ENCODE measurements at places on chromosomes 2 and 18.

DNA sequence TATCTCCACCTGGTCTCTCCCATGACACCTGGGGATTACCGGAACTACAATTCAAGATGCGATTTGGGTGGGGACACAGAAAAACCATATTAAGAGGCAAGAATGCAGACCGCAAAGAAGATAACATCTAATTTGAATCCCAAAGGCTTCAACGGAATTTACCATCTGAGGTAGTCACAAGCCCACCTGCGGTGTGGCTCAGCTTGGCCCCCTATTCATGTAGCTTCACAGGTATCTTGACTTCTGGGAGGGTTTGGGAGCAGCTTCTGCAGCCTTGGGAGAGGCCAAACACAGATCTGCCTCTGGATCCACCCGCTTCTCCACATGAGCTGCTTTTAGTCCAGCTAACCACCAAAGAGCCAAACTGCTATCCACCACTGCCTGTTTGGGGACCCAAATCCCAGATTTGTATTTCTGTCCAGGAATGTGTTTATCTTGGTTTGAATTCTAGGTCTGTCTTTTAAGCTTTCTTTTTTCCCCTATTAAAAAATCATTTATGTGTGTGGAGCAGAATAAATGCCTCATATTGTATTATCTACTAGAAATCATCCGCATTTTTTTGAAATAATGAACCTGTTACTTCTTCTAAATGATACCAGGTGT, 247.6 kb downstream of the DLGAP1 start:
- DNase-seq = no peak

GRCh38 chr2:241445426-241445825, 63.0 kb downstream of the STK25 start:
- no peak for DNase-seq

GRCh38 chr2:69933839-69934613, 19.1 kb downstream of the MXD1 start:
- no peak for DNase-seq

DNA sequence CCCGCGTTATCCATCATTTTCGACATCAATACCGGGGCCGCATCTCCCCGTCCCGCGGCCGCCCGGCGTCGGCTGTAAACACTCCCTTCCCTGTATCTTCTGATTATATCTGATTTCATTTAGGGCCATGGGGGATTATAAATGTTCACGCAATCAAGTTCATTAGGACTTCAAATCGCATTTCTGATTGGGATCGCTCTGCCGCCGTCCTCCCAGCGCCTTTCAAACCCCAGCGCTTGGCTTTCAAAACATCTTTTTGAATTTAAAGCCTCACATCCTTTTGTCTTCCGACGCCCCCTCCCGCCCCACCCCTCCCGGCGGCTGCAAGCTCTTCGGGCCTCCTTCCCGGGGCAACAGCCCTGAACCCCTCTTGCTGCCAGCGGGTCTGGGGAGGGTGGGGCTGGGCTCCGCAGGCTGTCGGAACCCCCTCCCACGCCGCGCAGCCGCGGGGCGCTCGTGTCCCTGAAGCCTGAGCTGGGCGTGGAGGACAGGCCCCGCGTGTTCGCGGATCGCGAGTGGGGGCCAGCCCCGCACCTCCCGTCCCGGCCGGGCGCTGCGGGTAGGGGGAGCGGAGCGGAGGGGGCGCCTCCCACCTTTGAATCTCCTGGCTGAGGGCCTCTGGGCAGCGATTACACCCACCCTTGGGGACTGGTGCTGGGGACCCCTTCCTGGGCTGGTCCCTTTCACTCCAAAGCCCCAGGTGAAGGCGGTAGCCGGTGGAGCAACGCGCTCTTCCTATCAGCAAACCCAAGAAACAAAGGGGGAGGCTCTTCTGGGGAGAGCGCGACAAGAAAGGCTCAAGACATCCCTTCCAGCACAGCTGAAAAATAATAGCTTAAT, 11.3 kb upstream of the GBX2 start:
- DNase-seq = no peak

DNA sequence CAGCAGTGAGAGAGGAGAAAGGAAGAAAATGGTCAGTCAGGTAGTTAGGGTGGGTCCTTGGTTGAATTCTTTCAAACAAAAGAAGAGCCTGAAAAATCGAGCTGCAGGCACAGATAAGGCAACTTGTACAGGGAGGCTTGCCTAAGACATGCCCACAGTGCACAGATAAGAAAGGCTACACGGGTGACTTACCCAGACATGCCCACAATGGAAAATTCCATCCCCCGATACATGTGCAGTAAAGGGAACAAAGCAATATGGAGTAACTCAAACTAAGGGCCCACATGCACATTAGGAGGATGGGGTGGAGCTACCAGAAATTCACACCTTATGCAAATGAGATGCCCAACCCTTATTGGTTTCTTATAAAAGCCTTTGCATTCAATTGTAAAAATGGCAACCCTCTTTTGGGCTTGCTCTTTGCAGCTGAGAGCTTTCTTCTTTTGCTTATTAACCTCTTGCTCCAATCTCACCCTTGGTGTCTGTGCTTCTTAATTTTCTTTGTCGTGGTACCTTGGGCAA, 110.3 kb upstream of the RMP24 start:
- no peak for DNase-seq

GRCh38 chr2:189441709-189442074, 418 bp downstream of the WDR75 start:
- DNase-seq = no peak

GRCh38 chr18:48003426-48004349, 73.2 kb upstream of the SMAD2 start:
- DNase-seq = no peak

GRCh38 chr2:231640641-231641111, 48.0 kb downstream of the TEX44 start:
- no peak for DNase-seq

DNA sequence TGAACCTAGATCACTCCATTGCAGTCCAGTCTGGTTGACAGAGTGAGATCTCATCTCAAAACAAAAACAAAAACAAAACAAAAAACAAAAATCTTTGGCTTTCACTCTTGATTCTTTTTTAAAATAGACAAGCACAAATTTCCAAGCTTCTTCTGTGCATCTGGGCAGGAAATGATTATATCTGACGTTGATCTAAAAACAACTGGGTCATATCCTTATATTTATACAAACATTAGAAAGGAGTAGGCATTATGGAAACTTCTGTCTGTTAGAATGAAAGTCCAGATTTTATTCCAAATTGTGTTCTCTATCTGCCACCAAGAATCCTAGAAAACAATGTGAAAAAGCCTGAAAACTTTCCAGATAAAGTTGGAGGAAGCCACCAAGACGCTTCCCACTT, 26.2 kb upstream of the PMAIP1 start:
- DNase-seq = no peak

- DNase-seq = peak; percentile 49
These were observed 402.0 kb upstream of the ACVR2A start for GRCh38 chr2:147442816-147443215.

- DNase-seq = no peak
These were observed 9.5 kb downstream of the REG1A start for GRCh38 chr2:79129804-79130203.

DNA sequence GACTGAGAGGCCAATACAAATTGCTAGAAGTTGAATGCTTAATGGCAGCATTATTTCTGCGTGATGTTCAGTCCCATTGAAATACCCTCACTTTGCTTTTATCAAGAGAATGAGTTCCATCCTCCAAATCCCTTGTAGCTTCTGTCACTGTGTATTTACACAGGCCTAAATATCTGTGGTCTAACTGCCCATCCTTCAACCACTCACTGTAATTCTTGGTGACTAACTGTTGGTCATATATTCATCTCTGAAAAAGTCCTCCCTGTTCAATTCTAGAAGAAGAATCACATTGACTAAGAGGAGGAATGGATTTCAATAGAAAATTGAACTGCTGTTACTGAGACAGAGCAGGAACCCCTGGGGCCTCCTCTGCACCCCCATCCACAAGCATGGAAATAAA, 74.2 kb upstream of the L3MBTL4 start:
- DNase-seq = no peak

- DNase-seq = no peak
These were observed 204.8 kb downstream of the RBM43 start for GRCh38 chr2:151056870-151057269.

DNA sequence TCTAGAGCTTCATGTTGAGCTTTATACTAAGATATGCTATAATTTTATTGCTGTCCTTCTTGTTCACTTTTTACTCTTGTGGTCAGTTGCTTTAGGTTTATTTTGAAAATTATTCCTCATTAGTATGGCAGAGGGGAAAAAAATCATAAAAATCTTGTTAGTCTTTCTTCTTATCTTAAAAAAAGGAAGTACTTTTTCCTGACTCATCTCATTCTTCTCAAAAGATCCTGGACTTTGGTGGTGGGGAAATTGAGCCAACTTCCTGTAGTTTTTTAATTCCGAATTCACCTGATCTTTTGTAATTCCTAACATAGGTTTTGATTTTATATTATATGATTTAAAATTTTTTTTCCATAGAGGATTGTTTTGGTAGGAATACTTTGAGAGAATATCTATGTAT, 3.8 kb downstream of the SLC4A1AP start:
- no peak for DNase-seq

GRCh38 chr2:112996635-112997034, 8.6 kb upstream of the IL36A start:
- no peak for DNase-seq

DNA sequence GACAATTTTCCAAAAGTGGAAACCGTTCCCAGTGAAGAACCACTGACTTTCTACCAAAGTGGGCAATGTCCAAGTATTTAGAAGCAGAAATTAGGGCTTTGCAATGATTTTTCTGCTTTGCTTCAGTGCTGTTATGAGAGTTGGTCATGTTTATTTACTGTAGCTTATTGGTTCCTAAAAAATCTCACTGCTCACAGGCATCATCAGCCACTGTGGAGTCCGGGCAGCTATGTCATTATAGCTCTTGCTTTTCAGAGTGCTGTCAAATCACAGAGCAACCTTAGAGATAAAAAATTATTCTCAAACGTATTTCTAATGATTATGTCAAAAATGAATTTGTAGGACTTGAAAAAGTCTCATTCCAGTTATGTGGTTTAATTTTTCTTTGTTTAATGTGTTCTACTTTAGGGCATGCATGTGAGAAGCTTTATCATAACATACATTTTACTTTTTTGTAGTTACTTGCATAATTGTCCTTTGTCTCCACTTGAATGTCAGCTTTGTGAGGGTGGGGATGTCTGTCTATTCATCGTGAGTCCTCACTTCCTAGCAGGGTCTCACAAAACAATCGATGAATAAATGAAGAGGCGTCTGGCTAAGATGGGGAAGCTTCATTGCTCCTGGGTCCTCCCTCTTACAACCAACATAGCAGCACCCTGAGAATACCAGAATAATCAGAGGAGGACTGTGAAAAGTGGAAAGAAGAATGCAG, 117.6 kb downstream of the TPGS2 start:
- no peak for DNase-seq

DNA sequence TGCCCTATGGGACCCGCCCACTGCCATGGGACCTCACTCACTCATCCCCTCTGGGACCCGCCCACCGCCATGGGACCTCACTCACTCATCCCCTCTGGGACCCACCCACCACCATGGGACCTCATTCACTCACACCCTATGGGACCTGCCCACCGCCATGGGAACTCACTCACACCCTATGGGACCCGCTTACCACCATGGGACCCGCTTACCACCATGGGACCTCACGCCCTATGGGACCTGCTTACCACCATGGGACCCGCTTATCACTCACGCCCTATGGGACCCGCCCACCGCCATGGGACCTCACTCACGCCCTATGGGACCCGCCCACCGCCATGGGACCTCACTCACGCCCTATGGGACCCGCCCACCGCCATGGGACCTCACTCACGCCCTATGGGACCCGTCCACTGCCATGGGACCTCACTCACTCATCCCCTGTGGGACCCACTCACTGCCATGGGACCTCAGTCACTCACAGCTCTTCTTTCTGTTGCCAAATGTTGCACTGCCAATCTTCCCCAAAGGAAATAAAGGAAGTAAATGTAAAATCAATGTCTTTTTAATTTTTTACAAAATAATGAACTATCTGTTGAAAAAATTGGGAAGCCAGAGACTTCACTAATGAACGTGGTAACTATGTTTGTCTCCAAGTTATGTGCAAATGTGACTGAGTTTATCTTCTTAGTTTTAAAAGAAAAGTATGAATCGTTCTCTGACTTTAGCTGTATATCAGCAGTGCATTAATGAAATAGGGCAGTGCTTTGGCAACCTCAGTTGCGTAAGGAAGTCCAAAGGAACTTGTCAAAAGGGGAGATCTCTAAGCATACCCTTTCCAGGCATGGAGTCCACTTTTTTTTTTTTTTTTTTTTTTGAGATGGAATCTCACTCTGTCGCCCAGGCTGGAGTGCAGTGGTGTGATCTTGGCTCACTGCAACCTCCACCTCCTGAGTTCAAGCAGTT, 101.5 kb upstream of the MGAT5 start:
- no peak for DNase-seq

GRCh38 chr2:9170458-9171130, 36.0 kb upstream of the ASAP2 start:
- DNase-seq = no peak

- DNase-seq = peak; percentile 4
These were observed 42.4 kb upstream of the DDX18 start for GRCh38 chr2:117771969-117772630.

DNA sequence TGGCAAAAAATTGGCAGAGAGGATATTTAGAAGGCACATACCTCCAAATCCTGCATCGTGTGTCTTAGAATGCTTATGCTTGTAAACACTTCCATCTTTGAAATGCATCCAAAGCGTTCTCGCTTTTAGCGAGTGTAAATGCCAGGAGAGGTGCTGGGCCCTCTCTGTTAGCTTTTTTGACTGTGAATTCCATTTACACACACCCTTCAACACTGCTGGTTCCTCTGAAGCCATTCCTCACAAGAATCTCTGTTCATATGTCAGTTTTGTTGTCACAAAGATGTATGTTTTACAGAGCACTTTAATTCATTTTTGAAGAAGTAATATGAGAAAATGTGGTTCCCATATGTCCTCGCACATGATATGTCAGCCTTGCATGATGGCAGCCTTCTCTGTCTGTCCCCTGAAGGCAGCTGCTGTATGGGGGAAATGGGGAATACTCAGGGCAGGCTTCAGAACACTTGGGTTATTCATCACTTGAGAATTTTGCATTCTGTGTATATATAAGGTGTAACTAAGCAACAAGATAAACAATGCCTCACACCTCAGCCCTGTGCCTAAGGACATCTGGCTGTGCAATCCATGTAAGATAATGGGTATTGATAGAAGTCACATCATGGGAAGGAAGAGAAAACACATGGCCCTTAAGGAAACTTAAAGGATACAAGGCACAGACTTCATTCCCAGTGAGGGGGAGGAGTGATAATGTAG, 52.3 kb downstream of the RAB27B start:
- DNase-seq = no peak

DNA sequence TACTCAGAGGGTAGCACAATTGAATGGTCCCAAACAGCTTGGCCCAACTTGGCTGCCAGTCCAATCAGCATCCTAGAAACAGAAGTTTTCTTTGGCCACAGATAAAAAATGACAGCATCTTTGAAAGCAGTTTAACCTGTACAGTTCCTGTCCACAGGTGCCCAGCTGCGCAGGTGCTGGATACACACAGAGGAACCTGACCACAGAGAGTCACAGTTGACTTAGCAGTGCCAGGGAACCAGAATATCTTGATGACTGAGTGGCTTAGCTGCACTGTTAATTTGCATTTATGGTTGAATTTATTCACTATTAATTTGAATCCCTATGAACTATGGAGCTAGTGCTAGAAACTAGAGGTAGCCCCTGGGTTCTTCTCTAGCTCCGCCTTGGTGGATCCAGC, 93.7 kb downstream of the TPGS2 start:
- no peak for DNase-seq
